GM12864 (cell line): ENCODE measurements at places on chromosomes 4 and X.

GRCh38 chr4:83212041-83212851, 72.4 kb downstream of the COQ2 start:
- DNase-seq: peak; percentile 86

GRCh38 chr4:6188687-6189305, 11.6 kb downstream of the JAKMIP1 start:
- DNase-seq: no peak

- DNase-seq: no peak
Observed at GRCh38 chr4:158890294-158890693, 121.5 kb downstream of the FNIP2 start.

DNA sequence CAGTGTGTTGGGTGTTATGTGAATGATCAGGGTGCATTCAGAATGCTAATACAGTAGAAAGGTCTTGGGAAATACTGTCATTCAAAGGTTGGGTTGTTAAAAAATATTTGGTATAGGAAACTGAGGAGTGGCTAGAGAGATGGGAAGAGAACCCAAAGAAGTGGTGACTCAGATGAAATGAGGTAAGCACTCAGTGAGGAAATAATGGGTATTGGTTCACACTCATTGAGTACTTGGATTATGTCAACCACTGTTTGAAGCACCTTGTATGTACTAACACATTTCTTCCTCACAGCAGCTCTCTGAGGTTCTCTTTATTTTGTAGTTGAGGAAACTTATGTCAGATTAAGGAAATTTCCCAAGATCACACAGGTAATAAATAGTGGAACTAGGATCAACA, 40.8 kb upstream of the NUDT6 start:
- DNase-seq: no peak

GRCh38 chrX:13090339-13091110, 46.1 kb upstream of the FAM9C start:
- no peak for DNase-seq

GRCh38 chrX:133810925-133811324, 174.5 kb downstream of the GPC3 start:
- DNase-seq: no peak

DNA sequence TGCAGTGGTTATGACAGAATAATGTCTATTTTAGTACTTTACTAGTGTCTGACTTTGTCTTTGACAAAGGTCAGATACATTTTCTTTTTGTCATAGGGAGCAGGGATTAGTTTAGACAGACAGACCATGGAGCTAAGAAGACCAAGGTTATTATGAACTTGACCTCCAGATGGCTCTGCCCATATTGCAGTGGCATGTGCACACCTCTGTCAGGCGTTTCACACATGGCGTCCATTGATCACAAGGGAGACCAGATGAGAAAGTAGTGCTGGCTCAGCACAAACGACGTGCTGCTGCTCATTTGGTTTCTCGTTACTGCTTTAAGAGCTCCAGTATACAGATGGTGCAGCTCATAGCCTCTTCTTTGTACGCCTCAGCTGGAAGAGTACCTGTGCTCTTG, 56.3 kb upstream of the HPSE start:
- DNase-seq: no peak

- no peak for DNase-seq
Observed at GRCh38 chr4:83316459-83317165, 18.0 kb downstream of the HPSE start.

DNA sequence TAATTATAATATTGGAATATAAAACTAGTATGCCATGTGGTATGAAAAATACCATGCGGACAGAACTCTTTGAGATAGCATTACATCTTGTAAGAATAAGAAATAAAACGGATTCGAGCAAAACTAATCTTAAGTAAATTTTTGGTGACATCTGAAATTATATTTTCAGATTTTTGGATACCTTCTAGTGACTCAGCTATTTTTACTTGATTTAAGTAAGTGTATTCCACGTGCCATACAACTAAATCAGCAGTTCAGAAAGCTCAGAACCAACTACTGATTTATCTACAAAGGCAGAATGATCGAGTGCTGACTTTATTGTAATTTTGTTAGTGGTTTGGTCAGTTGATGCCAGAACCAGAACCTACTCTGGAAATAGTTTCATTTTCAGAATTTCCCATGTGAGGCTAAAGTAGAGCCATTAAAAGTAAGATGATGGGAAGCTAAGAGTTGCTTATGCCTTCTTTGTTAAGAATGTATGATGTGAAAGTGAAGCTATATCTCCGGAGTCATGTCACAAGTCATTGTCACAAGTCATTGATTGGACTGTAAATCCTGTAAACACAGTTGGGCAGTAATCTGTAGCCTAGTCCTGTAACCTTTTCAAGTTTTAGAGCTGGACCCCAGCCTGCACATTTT, 4.0 kb downstream of the ING2 start:
- DNase-seq: no peak

- DNase-seq: no peak
Observed at GRCh38 chrX:132636080-132636479, 147.2 kb upstream of the MBNL3 start.

GRCh38 chr4:183100827-183101226, 1.8 kb downstream of the WWC2 start:
- DNase-seq: no peak

- no peak for DNase-seq
Observed at GRCh38 chr4:41614519-41614918, 76.6 kb downstream of the LIMCH1 start.

DNA sequence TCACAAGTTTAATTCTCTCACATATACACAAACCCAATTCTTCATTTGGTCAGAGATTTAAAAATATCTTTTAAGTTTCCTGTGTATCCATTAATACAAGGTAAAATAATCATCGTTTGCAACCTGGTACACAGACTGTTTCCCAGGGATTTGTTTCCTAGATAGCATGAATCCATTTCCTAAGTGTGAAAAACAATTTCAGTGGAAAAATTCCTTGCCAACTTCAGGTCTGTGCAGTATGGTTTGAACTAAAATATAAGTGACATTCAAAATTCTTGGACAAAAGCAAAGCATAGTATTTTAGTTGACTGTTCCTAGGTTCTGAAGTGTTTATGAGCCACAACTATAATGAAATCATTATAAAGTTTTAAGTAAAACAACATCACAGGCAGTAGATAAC, 24.4 kb downstream of the NAF1 start:
- no peak for DNase-seq

DNA sequence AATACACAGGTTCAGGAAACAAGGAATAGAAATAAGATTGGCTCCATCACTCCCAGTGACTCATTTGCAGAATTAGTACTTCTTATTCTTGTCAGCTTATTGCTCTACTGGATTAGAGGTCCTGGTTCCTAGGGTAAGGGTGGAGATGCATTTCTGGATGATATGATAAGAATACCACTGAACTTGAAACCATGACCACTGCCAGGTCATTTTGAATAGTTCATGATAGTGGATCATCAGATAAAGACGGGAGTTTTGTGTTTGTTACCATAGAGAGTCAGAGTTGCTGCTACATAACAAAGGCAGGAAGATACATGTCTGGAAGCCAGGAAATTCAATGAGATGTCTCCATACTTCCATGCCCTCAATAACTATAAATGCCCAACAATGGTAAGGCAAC, 109.2 kb upstream of the FAT1 start:
- no peak for DNase-seq

DNA sequence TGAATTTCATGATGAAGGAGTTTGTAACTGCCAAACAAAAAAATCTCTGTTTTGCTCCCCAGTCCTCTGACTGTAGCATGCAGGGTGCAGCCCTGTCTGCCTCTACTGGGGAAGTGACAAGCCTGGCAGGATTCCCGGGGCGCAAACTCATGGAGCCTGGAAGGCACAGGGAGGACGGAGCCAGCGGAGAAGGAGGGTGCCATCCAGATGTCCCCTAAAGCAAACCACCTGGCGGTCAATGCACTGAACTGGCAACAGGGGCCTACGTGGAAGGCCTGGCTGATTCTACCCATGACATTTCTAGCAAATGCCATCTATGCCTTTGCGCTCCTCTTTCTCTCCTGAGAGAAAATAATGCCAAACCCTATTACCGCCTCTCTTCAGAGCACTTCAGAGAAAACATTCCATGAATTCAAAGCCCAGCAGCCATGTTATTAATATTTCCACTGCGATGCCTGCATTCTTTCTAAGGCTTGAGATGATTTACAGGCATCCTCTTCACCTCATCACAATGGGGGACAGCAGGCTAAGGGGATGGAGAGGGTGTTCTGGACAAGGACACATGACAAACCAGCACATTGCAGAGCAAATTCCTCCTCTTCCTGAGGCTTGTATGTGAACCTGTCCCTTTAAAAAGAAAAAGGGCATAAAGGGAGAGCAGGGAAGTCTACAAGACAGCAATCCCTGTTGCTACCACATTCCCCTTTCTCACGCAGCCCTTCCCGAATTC, 329.3 kb upstream of the NOCT start:
- DNase-seq: no peak

DNA sequence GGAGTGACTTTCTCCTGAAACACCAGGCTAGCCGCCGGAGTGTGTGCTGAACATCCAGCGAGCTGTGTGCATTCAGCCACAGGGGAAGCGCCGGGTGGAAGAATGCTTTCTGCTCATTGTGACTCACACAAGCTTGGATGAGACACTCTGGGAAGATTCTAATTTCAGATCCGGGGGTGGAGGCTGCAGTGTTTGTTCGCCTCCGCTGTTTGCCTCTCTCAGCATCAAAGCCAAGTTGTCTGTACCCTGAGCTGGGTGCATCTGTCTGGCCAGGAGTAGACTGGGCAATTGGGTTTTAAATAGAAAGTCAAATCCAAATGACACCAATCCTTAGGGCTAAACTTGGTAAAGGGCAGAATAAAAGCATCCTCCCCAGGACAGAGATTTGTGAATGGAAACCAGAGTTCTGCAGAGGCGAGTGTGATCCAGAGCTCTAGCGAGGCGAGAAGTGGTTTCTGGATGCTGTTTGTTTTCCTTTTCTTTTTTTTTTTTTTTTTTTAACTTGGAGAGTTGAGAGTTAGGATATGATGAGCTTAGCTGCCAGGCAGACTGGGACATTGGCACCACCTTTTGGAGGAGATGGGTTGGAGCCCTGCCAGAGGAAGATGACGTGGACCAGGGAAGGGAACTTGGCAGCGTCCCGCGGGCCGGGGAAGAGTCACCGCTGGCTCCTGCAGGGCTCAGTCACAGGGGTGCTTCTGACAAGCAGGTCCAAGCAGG, 196.0 kb upstream of the PSAPL1 start:
- no peak for DNase-seq

DNA sequence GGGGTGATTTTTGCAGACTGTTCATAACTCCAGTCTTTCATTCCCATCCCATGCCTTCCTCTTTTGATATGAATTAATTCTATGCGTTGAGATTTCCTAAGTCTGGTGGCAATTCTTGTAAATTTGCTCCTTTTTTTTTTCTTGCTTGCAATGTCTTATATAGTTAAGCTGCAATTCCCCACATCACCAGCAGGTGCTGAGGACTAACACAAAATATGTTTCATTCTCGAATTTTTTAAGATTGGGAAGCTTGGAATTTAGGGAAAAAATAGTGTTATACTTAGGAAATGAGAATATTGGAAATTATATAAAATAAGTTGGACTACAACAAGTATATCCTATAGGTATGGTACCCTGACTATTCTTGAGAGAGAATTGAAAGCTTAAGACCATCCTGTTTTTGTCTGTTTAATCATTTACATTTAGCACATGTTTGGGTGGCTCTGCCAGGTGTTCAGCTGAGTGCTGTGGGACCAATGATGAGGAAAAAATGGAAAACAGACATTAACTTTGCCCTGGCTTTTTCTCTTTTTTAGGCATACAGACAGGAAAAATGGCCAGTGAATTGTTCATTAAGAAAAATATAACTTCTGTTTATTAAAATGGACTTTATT, 30.2 kb downstream of the AFF2 start:
- DNase-seq: no peak

GRCh38 chr4:1663549-1663948, 20.6 kb downstream of the FAM53A start:
- DNase-seq: no peak

DNA sequence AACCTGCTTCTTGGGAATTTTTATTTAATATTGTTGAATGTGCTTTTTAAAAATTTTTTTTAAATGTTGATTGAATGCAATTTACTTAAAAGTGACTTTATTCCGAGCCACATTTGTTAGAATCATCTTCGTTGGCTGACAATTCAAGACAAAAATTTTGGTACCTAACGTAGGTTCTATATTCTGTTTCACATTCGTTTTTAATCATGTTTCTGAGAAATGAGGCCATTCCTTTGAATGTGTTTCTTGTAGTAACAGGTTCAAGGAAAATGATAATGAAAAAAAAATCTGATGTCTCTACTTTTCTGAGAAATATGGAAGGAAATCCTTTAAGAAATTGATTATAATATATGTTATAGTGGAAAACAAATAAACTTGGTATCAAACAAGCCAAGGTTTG, 92.3 kb upstream of the DCLK2 start:
- DNase-seq: no peak

GRCh38 chr4:139622901-139623381, 42.7 kb upstream of the MGST2 start:
- DNase-seq: no peak

DNA sequence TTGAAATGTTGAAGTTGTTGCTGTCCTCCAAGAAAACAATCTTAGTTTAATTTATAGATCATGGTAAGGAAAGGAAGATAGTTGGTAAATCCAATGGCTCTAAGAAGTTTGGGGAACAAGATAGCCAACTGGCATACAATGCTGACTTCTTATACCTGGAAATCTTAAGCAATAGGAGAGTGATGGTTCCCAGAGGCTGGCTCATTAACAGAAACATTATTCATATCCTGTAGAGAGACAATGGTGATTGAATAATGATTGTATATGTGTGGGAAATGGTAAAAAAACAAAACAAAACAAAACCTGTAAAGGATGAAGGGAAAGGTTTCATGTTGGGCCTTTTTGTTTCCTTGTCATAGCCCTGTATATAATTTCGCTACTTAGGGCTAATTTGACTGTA, 174.9 kb upstream of the CTSO start:
- DNase-seq: no peak

GRCh38 chr4:137949746-137950145, 292.4 kb downstream of the SLC7A11 start:
- no peak for DNase-seq

DNA sequence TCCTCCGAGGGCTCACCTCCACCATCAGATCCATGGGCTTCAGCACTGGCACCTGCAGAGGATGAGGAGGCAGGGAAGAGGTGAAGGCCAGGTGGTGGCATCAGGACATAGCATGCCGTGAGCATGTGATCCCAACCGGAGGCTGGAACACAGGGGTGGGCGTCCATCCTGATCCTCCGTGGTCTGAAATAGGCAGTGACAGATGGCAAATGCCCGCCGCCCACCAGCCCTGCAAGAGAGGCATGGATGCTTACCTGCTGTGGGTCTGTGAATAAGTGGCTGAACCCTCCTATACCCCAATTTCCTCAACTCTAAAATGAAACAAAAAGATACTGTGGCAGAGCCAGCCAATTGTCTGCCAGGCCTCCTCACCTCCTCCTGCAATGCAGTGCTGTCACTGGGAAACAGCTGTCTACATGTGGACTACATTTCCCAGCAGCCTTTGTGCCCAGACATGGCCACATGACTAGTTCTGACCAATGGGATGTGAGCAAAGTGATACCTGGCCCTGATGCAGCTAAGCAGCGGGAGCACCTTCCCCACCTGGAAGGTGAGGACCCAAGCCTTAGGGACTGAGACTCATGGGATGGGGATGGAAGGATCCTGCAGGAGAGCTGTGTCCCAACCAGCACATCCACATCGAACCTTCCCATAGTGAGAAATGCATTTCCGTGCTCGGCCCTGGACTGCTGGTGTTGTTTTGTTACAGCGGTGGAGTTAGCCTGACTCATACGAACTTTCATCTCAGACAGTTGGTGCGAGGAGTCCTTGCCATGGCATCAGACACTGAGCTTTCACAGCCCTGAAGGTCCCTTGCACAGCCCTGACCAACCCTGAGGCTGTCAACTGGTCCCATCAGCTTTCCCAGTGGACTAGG, 99.5 kb downstream of the PPP2R2C start:
- peak; percentile 25 for DNase-seq
